Activated effector memory CD4-positive, alpha-beta T cell treated with Interleukin-2 at 50 U/mL for 16 hours (primary cell): ENCODE measurements at places on chromosomes 1 and 21.

GRCh38 chr1:6241887-6242740 lies 1.9 kb upstream of the HES3 start:
- no peak for DNase-seq

GRCh38 chr1:169129109-169129784 lies 22.8 kb downstream of the ATP1B1 start:
- DNase-seq: no peak

DNA sequence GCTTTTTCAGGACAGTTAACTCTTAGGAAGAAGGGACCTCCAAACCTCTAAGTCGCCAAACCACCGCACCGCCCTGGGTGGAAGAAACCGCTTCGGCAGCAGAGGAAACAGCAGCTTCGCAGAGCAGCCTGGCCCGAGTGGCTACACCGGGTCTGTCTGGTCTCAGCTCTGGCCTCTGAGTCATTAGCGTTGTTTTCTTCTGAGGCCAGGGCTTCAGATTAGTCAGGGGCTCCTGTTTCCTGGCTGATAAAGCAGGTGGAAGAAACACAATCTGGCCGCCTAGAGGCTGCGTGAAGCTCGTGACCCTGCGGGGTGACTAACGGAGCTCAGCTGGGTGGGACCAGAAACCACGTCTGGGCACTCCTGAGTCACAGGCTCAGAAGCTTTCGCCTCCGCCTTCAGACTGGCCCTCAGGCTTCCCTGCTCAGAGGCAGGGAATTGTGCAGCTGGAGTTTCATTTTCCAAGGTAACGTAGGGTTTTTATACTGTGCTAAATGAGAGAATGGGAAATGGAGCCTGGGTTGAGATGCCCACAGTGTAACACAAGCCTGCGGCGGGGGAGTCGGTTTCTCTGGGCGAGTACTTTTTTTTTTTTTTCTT lies 44.9 kb downstream of the CHAF1B start:
- DNase-seq: peak; percentile 55

DNA sequence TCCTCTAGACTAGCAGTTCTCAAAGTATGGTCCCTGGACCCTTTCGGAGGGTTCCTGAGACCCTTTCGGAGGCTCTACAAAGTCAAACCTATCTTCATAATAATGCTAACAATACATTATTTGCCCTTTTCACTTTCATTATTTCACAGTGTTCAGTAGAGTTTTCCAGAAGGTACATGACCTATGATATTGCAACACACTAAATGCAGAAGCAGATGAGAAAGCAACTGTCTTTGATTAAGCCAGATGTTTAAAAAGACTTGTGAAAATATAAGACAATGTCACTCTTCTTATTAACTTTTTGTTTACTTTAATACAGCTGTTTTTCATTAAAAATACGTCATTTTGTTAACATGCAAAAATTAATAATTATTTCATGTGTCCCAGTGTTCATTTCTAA lies 5.8 kb downstream of the KCNJ10 start:
- DNase-seq: no peak

DNA sequence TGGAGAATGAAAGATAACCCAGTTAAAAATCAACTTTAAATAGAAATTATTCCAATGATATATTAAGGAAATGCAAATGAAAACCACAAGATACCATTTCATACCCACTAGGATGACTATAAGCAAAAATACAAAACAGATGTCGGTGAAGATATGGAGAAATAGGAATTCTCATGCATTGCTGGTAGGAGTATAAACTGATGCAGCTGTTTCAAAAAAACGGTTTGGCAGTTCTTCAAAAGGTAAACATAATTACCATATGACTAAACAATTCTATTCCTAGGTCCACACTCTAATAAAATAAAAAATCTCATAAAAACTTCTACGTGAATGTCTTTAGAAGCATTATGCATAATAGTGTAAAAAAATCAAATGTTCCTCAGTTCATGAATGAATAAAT lies 763.3 kb upstream of the BRINP3 start:
- no peak for DNase-seq

DNA sequence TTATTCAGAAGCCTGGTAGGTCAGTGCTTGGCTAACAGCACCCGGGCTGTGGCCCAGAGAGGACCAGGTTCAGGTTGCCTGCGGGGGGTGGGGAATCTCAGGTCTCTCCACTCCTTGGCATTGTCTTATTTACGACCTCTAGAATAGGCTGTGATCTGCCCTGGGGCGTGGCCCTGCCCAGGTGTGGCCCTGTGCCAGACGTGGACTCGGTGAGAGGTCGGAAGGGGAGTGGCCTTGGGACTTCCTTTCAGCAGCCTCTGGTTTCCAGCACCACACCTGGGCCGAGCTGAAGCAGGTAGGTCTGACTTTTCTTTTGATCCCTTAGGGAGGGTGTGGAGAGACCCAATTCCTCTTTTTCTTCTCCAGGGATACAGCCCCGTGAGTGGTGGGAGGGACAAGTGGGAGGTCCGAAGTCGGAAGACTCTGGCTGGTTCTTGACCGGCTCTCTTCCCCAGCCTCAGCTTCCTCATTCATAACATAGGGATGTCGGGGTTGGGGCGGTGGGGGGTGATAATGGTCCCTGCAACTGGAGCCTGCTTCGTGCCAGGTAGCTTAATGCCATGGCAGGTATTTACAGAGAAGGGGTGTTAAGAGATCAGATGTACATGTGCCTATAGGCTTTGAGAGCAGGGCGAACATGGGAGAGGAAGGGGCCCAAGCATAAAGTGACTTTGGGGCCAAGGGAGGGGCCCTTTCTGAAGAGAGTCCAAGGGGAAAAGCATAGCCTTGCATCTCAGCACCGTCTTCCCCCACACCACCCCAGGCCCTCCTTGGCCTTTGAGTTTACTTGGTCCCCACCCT lies 16.5 kb downstream of the ACOT11 start:
- no peak for DNase-seq

- no peak for DNase-seq
Measured at GRCh38 chr1:26218906-26219494, 15.0 kb upstream of the CEP85 start.

GRCh38 chr1:88140325-88140724 lies 543.7 kb upstream of the PKN2 start:
- DNase-seq: no peak

- DNase-seq: no peak
Measured at GRCh38 chr1:203180611-203181330, 5.1 kb upstream of the MYBPH start.

GRCh38 chr1:39833121-39833520 lies 44.5 kb upstream of the BMP8B start:
- DNase-seq: no peak

GRCh38 chr1:44405031-44405797 lies at the start of gene RNF220:
RNF220 (plus strand) TSS chr1:44405255.
- no peak for DNase-seq

DNA sequence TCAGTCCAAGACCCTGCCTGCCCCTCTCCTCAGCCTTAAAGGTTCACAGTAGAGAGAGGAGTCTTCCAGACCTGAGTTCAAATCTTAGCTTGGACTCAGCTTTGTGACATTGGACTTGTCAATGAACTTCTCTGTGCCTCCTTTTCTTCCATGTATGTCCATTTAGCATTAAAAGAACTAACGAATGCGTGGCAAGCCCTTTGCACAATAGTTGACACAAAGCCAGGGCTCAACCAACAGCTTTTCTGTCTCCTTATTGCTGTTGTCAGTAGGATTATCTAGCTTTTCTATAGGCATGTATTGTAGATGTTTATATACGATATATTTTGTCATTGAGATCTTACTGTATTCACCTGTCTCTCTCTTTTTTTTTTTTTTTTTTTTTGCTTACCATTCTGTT lies 450.8 kb downstream of the PTPRU start:
- DNase-seq: no peak

DNA sequence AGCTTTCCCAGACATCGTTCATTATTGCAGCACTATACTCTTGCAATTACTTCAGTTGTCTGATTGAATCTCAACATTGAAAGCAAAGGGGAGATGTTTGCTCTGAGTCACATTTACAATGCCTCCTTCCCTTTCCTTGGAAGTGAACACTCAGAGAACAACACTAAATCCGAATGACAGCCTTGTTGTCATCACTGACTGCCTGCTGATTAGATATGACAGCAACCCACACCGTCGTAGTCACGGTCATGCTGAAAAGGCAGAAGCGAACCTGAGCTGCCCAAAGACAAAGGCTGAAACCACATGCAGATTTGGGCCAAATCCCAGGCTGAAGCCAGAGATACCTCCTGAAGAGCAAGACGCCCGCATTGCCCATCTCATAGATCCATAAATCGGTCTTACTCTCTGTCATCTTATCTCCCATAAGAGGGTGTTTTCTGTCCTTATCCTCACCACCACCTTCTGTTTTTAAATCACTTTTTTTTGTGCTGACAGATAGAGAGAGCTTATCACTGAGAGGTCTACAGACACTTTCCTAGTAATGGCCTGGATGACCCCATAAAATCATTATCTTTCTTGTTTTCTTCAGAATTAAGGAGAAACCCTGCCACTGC lies 47.5 kb downstream of the TMCO4 start:
- DNase-seq: no peak

DNA sequence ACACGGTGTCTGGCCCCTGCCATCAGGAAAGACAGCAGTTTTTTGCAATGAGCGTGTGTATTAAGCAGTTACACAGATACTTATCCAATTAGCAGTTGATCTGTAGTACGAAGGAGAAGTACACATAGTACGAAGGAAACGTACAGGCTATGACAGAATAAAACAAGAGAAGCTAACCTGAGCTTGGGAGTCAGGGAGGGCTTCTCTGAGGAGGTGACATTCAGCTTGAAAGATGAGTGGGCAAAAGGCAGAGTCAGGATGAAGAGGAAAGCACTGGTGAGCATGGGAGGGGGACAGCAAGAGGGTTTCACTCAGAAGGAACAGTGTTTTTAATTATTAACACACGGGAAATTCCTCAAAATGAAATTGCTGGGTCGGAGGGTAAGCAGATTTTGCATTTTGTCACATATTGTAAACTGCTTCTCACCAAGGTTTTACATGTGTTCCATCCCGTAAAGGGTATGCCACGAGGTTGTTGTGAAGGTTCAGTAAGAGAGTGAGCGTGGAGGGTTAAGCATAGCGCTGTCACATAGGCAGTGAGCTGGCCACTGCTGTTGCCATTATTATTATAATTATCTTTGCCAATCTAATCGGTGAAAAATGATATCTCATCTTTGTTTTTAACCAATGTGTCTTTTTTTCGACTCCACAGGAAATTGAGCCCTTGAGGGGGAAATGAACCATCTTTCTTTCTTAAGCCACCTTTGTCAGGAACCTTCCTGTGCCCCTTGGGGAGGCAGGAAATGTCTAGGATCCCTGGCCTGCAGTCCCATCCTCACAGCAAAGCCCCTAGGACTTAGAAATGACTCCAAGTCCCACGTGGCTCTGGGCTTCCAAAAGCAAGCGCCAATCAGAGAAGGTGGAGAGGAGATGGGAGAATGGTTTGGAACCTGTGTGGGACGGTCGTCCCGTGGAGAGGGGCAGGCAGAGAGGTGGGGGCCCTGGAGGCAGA lies 47.3 kb upstream of the POU3F1 start:
- no peak for DNase-seq

- no peak for DNase-seq
Measured at GRCh38 chr1:115355069-115355468, 17.0 kb upstream of the NGF start.

- no peak for DNase-seq
Measured at GRCh38 chr21:17454315-17455027, 58.4 kb upstream of the CXADR start.

DNA sequence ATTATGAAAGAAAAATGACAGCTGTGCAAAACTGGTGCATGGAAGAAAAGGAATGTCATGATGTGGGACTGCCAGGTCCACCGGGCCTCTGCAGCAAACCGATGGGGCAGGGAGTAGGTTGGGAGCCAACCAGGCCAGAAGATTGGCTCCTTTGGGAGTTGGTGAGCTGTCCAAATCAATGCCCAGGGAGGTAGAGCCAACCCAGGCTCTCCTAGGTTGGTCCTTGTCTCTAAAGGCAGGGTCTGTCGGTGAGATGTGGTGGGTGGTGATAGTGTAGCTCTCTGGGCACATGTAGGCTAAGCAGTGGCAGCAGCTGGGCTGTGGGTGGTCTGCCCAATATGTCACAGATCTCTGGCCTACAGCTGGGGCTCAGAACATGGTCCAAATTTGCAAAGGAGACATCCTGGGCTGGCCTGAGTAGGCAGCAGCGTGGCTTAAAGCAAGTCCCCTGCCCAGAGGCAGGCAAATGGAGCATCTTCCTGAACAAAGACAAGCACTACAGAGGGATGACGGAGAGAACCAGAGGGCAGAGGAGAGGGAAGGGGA lies 61.2 kb upstream of the PRDX6 start:
- no peak for DNase-seq

DNA sequence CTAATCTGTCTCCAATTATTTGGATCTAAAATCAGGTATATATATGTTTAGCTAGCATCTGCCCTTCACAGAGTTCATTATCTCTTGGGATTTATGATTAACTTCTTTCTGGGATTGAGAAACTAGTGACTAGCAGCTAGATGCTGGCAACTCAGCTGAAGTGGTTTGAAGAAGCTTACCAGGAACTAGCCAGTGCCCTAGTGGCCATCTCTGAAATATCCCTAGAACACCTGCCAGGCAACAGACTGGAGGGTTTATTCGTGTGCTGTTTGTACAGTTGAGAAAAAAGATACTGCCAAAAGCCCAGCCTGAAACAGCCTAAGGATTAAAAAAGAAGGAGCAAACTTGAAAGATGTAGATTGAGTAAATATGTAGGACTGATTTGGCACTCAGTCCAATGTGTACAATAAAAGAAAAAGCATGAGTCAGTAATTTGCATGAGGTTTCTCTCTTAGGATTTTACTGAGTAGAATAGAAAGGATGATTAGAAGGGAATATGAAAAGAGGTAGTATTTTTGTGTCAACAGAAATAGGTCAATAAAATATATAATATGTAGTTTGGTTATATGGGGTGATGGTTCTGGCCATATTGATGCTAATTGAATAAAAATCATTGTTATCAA lies 1144.6 kb upstream of the ADGRL2 start:
- DNase-seq: no peak

DNA sequence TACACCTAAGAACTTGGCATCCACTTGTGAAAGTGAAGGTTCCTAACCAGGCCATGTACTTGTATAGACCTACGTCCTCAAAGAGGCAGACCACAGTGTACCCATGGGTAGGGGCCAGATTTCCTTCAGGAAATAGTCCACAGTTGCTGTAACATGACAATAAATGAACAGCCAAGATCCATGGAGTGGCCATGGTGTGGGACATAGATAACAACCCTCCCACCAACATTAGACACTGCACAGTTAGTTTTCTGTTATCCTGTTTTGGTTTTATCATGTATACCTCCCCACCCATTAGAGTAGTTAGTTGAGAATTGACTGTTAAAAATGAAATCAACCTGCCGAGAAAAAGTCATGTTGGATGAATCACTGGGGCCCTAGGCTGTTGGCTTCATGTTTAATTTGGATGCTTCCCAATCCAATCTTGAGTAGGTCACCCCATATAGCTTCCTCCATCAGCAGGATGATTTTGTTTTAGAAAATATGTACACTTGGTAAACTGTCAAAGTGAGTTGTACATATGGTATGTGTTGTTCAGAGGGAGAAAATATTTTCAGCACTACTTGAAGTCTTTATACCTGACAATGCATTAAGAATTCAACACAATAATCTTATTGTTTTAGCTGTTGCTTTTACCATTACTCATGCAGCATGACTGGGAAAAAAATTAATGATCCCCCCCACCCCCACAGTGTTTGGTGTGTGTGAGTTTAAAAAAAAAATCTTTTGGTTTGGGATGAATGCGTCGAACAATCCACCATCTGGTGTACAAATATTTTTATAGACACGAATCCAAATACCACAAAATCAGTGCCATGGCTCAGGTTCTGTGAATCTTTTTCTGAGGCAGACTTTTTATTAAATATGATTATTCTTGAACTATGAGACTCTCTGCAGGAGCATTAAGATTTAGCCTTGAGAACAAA lies 88.3 kb upstream of the ARHGAP29 start:
- DNase-seq: no peak
